ENCODE measurements at places on chromosomes 16 and 17.
A peak's percentile ranks its signal among the peaks of the same experiment; 100 is the strongest.

GRCh38 chr17:59695945-59696681 is 11.1 kb downstream of the PTRH2 start:
- no peak for DNase-seq

GRCh38 chr17:10336393-10336792 is 36.4 kb downstream of the MYH13 start:
- DNase-seq = no peak

GRCh38 chr17:45038728-45039634 is 12.5 kb downstream of the DCAKD start:
- DNase-seq = no peak

- DNase-seq = no peak
These were observed 441 bp downstream of the VASN start for GRCh38 chr16:4372001-4372577.

DNA sequence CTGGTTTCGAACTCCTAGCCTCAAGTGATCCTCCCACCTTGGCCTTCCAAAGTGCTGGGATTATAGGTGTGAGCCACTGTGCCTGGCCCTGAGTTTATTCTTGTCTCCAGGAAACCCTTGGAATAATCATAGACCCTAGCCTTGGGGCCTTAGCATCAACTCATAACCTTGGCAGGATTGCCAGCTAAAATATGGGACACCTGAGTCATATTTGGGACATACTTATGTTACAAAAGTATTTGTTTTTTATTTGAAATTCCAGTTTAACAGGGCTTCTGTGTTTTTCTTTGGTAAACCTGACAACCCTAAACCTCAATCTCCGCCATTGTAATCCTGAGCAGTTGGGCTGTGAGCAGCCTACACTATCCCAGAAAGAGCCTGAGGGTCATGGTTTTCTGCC is 28.6 kb upstream of the TNS4 start:
- no peak for DNase-seq

DNA sequence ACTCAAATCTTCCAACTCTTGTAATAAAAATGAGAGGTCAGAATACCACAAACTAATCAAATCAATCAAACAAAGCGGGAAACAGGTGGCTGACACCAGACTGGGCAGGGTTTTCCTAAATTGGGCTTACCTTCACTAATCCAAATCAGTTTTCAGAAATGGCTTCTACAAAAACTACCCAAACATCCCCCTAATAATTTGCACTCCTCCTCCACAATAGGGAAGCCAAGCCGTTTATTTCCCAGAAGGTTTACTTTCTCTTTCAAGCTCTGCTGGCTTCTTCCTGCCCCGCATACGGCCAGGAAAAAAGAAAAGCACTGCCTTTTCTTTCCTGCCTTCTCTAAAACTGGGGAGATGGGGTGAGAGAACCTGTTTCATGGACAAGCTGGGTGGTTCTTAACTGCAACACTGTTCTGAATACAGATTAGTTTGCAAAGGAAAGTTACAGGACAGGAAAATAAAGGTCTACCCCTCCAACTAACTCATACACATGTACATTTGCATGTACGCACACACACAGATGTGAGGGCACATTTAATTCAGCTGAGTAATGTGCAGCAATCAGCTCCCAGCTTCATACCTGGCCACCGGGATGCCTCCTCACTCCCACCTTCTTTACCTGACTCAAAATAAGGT is 9.2 kb downstream of the STAT3 start:
- no peak for DNase-seq

DNA sequence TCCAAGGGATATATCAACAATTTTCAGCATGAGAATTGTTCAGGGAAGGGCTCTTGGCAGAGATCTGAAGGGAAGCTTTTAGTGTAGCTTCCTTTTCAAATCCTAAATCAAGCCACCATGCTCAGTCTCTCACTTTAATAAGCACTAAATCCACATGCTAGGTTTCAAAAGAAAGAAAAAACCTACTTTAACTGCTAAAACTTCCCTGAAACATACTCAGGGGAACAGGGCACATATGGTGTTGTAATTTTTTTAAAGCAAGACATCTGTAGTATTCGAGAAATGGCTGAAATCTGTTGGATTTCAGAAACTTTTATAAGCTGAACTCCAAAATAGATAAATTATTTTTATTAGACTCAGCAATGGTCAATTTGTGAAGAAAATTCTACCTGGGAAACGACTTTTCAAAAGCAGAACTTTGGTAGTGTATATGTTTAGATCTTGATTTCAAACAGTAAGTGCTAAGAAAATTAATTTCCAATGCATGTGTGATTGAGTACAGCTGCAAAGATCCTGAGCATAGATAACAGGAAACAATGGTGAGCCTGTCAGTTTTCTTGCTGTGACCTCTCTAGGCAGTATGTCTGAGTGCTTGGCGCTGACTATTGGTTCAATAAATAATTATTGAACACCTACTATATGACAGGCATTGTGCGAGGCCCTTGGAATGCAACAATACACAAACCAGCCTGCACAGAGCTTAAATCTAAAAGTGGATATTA is 804.5 kb upstream of the SOX9 start:
- DNase-seq = no peak

- no peak for DNase-seq
These were observed 24.9 kb downstream of the KCNJ16 start for GRCh38 chr17:70099884-70100283.

DNA sequence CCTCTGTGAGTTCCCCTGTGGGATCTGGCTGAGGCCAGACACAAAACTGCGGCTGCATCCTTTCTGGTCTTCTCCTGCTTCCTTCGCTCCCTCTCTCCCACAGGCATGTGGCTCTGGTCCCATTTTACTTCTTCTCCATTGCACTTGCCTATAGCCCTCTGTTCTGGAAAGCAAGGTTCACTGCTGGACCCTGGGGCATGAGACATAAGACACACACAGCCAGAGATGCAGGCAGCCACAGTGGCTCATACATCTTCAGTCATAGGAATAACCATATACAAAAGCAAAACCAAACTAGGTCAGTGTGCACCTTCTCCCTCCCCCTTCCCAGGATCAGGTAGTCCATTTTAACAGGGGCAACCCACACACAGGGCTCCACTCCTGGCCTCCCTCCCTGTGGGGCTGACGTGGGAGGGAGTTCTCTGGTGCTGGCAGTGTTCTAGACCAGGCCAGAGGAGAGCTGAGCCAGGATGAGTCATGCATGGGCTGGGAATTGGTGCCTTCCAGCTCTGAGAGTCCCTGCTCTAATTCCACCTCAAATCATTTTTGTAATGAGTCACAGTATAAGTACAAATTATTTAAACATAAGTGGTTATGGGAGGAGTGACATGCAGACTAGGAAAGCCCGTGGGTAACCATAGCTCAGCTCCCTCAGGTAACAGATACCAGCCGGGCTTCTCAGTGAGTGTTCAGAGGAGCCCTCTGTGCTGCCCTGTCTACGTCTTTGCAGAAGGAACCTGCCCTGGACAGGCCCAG is 58.0 kb downstream of the ASIC2 start:
- no peak for DNase-seq

DNA sequence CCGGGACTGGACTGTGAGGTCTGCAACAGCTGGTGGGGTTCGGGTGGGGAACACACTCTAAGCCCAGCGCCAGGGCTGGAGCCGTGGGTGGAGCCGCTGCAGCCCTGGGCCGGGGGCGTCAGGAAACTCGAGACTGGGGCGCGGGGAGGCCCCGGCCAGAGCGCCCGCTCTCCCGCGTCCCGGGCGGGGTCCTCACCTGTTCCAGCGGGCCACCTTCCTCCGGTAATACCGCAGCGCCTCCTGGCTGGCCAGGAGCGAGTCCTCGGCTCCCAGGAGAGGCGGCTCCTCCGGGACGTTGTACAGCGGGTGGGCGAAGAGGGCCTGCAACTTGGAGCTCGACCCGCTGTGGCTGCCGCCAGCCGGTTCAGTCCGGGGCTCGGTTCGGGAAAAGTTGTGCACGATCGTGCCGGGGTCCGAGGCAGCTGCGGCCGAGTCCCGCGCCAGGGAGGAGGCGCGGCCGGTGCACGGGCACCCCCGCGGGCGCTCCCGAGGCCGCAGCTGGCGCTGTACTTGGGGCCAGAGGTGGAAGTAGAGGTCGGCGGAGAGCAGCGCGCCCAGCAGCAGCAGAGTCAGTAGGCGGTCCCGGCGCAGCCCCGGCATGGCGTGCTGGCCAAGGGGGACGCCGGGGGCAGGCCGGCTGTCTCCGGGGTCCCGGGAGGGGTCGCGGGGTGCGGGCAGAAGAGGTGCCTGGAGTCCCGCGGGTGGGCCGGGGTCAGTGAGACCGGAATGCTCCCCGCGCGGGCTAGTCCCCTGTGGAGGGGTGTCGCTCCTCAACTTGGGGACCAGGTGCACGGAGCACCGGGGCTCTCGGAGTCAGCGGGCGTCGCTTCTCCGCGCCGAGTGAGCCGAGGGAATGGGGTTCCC is 868 bp downstream of the FAM20A start:
- DNase-seq = peak; percentile 59

DNA sequence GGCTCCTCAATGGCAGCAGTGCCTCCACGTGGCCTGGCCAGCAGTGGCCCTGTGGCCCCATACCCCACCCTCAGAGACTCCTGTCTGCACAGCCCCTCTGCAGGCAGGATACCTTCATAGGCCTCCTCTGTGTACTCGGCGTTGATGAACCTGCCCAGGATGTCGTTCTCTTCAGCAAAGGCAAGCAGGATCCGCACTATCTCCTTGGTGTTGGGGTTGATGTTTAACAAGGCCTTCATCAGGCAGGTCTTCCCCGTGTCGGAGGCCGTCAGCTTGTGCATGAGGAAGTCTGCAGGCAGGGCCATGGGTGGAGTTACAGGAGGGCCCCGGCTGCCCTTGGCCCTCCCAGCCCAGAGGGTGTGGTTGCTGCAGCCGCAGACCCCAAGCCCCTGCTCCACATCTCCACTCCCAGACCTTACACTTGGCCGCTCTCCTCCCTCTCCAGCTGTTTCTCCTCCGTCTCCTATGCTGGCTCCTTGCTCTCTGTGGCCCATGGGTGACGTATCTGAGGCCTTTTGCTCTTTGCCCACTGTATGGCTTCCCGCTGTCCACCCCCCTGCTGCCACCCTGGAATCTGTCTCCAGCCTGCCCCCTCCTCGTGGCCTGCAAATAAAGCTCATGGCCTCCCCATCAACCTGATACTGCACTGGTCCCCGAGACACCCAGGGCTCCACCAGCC is 15.1 kb downstream of the TRPV3 start:
- peak; percentile 21 for DNase-seq

All from HepG2 (cell line).